T-helper 1 cell (primary cell): ENCODE measurements at places on chromosomes 6 and 20.

DNA sequence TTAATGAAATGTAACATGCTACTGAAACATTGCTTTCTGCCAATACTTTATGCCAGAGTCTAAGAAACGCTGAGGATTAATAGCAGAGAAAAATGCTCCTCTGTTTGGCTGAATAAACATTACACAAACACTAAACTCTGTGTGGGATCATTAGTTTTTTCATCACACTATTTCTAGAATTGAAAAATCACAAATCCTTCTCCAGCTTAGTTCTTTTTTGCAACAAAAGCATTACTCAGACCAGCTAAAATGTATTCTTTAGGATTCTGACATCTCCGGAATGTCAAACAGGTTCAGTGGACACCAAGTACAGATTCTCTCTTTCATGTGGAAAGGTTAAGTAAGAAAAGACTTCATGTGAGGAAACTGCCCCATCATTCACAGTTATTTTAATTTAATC, 226.9 kb downstream of the SIM1 start:
- DNase-seq: no peak

DNA sequence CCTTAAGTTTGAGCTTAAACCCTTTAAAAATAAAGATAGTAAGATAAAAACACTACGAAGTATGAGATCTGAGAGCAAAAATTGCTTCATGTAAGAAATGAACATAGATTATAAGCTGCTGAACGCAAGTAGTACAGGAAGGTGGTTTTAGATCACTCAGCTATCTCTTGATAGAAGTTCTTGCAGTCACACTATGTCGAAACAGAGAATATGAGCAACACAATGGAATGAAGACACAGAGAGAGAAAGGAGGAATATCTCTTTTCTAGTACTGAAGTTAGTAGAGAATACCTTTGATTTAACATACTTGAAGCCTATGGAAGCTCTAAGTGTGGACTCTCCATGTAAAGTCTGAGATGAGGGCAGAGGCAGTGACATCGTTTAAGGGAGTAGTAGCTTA, 162.7 kb downstream of the CDK19 start:
- DNase-seq: no peak

DNA sequence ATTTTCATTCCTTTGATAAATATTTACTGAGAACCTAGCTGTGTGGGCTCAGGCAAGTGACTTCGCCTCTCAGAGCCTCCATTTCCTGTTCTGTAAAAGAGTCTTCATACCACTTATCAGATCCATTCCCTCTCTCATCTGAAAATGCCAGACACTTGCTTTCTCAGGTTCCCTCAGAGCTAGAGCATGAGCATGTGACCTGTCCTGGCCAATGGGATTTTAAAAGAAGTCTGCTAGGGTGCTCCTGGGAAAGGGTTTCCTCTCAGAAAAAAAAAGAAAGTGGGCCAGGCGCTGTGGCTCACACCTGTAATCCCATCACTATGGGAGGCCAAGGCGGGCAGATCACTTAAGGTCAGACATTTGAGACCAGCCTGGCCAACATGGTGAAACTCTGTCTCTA, 5.3 kb downstream of the KCNB1 start:
- no peak for DNase-seq

- no peak for DNase-seq
These were observed 148.5 kb downstream of the ELOVL4 start for GRCh38 chr6:79798841-79799240.

GRCh38 chr6:166660157-166660688, 33.2 kb upstream of the RPS6KA2 start:
- no peak for DNase-seq

- no peak for DNase-seq
These were observed 3.3 kb upstream of the TAAR5 start for GRCh38 chr6:132592855-132593254.

- DNase-seq: peak; percentile 85
These were observed at the start of gene GGT7 for GRCh38 chr20:34872622-34873224. Gene GGT7 (minus strand): TSS chr20:34872856. CDS start chr20:34872815, 41 bp downstream.

DNA sequence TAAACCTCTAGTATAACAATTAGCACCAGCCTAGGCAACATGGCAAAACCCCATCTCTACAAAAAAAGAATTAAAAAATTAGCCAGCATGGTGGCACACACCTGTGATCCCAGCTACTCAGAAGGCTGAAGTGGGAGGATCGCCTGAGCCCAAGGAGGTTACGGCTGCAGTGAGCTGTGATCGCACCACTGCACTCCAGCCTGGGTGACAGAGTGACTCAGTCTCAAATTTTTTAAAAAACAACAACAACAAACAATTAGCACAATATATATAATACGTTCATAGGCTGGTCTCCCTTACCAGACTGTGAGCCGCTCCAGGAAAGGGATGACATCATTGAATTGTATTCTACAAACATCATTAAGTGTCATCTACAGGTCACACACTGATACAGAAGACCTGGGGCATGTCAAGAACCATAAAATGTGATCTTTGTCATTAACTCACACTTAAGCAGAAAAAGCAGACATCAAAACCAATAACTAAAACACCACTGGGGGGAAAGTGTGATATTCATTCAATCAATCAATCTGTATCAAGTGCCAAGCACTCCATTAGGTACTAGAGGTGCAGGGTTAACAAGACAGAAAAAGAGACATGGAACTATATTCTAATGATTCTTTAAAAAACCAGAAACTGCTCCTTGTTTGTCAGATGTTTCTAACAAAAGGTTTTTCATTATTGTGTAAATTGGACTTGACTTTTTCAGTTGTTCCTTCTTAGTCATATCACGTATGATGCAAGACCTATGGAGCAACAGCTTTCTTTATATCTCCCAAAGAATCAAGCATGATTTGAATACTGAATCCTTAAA, 17.8 kb downstream of the MAP3K5 start:
- no peak for DNase-seq

DNA sequence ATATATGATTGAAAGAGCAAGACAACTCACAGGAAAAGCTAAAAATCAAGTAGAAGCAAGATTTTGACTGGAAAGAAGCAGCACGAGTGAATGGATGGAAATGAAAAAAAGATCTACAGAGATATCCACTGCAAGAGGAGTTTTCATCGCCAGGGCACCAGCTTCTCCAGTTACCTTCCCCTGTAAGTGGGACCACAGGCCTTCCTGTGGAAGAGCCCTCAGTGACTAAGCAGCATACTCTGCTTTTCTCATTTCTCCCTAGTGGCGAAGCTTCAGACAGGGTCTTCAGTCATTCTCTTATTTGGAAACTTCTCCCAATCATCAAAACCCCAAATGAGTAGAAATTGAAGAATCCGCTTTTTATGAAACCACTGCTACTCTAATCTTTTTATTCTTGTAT, 40.5 kb downstream of the ADGRB3 start:
- DNase-seq: no peak

DNA sequence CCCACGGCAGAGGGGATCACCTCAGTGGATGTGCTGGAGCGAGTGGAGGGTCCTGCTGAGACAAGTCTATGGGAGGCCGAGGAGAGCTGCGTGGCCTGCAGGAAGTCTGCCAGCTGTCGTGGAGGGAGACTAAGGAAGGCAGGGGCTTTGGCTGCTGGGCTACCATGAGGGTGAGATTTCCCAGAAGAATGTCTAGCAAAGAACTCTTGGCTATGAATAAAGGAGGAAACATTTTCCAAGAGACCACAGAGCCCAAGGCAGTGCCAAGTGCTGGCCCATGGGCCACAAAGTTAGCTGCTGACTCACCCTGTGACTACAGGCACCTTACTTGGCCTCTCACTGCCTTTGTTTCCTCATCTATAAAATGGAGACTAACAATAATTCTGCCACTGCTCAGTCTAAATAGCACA, 73.4 kb downstream of the PRDM1 start:
- no peak for DNase-seq

DNA sequence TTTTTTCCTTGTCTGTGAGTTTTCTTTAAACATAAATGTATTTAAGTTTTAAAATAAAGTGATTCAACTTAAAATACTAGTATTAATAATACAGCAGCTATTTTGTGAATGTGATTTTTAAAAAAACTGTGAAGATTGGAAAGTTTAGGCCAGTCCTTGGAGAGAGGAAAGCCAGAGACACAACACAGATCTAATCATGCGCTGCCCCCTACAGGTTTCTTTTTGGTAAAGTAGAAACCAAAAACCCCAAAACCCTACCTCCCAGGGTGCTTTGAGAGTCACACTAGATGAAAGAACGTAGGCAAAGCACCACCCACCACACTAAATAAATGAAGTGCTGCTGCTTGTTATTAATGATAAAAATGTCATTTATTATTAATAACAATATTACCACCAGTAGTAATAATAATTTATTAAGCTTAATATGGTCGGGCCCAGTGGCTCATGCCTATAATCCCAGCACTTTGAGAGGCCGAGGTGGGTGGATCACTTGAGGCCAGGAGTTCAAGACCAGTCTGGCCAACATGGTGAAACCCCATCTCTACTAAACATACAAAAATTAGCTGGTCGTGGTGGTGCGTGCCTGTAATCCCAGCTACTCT, 33.7 kb downstream of the SLC9A8 start:
- DNase-seq: no peak

DNA sequence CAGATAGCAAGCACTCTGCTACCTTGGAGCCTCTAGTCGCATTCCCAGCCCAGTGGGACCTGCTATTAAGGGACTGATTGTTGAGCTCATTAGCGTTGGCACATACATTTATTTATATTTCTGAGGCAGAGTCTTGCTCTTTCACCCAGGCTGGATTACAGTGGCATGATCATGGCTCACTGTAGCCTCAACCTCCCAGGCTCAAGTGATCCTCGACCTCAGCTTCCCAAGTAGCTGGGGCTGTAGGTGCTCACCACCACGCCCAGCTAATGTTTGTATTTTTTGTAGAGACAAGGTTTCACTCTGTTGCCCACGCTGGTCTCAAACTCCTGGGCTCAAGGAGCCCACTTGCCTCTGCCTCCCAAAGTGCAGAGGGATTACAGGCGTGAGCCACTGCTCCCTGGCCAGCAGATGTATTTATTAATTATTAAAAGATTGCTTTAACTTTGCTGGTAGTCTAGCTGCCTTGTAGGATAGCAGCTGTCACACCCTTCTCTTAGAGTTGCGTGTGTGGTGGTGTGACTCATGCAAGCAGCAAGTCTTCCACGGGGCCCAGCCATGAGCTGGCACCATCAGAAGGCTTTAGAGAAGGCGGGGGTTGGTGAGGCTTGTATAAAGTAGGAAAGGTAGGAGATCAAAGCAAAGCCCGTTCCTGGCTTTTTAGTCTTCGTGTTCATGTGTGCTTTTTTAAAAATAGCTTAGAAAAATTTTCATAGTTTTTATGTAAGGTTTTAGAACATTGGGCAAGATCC, 16.5 kb downstream of the ACTR5 start:
- DNase-seq: peak; percentile 57

DNA sequence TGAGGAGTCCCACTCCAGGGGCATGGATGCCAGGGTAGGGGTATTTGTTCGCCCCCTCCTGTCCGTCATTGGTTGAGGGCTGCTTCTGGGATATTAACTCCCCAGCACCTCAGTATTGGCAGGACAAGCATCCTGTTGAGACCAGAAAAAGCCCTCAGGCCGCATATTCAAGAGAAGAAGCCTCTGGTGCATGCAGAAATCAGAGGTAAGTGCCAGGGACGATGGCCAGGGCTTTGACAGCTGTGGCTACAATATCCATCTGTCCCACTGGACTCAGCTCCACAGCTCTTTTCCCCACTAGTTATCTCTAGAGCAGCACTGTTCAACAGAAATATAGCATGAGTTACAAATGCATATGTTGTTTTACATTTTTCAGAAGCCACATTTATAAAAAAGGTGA, 651.3 kb downstream of the KIF16B start:
- DNase-seq: no peak

- no peak for DNase-seq
These were observed 257.8 kb downstream of the GMDS start for GRCh38 chr6:1987640-1988039.

DNA sequence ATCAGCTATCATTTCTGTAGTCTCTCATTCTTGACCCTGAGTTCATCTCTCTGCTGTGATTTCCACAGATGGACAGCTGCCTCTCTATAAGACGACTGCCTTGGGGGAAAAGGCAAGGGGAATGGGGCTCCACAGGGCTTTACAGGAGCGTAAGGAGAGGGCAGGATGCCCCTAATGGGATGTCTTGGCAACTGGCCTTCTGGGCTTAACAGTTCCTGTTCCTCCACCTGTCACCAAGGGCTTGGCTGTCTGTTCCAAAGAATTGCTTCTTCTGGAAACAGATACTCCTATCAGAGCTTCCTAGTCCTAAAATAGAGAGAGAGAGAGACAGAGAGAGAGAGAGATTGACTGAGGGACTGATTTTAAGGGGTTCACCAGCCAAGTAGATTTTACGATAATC, 181.9 kb downstream of the TMEM200A start:
- DNase-seq: no peak

GRCh38 chr6:47524136-47524845, 46.7 kb downstream of the CD2AP start:
- DNase-seq: no peak

DNA sequence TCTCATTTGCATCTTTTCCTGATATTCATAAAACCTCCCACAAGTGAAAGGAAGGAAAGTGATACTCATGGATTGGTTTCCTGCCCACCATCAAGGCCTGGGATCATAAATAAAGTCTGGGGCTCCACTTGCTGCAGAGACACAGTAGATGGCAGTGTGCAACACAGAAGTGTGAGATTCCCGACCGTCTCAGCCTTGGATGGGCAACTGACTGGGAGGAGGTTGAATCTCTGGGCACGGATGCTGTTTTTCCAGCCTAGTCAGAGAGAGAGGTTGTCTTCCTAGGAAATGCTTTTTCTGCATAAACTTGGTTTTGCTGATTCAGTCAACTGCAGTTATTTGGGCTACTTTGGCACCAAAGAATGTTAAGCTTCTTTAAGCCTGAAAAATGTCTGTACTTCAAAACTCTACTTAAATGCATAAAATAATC, 9.9 kb upstream of the RFPL4B start:
- DNase-seq: no peak

DNA sequence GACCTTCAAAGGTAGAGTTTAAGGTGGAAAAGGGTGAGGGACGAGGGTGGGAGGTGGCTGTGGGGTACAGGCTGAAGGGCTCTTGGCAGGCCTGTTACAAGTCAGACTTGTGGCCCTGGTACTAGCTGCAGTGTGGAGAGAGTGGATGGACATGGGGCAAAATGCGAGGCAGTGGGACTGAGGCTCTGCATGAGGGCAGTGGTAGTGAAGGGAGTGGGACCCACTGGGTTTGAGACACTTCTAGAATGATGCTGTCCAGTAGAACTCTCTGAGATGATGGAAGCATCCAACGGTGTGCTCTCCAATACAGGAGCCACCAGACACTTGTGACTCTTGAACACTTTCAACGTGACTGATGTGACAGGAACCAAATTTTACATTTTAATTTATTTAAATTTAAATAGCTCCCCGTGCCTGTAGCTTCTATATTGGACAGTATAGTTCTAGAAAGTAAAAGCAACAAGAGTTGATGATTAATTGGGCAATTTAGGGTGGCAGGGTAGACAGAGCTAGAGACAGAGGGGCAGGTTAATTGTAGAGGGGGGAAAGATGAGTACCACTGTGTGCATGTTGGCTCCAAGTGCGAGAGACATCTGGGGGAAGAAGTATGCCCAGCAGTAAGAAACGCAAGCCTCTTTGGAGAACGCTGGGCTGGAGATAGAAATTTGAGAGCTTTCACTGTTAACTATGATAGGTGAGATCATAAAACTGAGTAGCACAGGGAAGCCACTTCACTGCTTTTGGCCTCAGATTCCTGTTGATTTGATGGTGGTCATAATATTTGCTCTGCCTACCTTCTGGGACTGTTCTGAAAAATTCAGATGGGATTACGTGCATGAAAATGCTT, 77.5 kb downstream of the TXNDC5 start:
- no peak for DNase-seq
